K562 (cell line): ENCODE measurements at places on chromosomes 5 and 9.
A peak's percentile ranks its signal among the peaks of the same experiment; 100 is the strongest.

DNA sequence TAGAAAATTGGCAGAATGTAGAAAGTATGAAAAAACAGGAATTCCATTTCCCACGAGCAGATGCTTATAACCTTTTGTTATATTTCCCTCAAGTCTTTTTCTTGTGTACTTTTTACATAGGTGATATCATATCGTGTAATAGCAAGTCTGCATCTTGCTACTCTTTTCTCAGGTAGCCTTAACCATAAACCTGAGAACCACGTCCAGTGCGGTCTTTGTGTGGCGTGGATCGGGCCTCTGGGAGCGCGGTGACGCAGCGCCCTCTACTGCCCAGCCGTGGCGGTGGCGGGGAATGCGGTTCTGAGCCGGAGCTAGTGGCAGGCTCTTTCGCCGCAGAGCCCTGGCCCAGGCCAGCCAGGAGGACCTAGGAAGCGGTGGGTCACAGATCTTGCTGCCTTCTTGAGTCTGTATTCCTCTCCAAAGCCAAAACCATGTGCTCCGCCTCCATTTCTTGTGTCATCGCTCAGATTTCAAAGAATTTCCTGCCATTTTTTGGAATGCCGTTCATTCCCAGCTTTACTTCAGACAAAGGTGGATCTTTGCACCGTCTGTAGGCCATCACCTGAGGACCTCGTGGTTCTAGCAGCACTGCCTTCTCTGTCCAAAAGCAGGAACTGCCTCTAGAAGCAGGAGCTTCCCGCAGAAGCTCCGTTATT lies 71.9 kb downstream of the MVB12B start:
- DNase-seq, result peak; percentile 72

- no peak for DNase-seq
These were observed 46.7 kb upstream of the MACIR start for GRCh38 chr5:103211576-103212561.

- DNase-seq, result no peak
These were observed 77.6 kb downstream of the KIF4B start for GRCh38 chr5:155091063-155091648.

DNA sequence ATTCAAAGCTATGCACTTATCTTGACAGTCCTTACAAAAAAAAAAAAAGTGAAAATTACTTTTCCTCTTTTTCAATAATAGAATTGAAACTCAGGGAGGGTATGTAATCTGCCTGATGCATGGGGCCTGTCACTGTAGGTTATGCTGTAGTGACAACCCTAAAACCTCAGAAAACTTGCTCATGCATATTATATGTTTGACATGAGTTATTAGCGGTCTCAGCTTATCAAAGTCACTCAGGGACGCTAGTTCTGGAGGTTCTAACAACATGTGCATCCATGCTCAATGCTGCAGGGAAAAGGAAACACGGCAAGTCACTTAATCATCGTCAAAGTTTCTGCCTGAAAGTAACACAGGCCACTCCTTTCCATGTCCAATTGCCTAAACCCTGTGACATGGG lies 78.4 kb upstream of the TMEM252 start:
- DNase-seq, result peak; percentile 5

GRCh38 chr9:109880276-109881169 lies 100.5 kb downstream of the PALM2AKAP2 start:
- peak; percentile 63 for DNase-seq

- DNase-seq, result no peak
These were observed 104.0 kb upstream of the ALDH1B1 start for GRCh38 chr9:38288502-38288901.

DNA sequence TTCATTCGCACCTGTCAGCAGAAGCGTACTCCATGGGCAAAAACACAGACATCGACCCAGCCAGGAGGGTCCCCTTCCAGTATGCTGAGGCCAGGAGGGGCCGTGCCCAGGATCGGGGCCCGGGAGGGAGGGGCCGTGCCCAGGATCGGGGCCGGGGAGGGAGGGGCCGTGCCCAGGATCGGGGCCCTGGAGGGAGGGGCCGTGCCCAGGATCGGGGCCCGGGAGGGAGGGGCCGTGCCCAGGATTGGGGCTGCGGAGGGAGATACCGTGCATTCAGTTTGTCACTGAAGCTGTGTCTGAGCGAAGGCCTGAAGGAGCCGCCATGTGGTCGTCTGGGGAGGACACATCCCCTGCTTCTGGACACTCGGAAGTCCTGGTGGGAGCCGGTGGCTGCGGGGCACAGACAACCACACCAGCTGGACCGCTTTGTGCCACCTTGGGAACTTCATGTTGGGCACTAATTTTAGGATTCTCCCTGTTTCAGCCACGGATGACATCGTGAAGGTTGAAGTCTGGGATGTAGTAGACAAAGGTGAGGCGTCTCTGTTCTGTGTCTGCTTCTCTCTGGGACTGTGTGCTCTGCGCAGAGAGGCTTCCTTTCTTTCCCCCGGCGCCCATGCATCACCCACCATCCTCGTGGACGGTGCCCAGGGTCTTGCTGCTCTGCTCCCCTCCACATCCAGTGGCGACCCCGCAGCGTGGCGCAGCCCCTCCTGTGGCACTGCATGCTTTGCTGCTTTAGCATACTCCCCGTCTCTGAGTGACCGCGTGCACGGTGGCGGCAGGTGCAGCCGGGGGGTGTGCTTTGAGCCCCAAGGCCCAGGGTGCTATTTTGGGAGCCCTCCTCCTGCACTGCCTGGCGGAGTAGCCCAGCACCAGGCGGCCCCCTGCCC lies 16.7 kb upstream of the AJM1 start:
- DNase-seq, result no peak

- no peak for DNase-seq
These were observed 29.9 kb downstream of the TMC1 start for GRCh38 chr9:72551306-72551705.

GRCh38 chr9:99743006-99743405 lies 78.7 kb upstream of the NR4A3 start:
- no peak for DNase-seq

DNA sequence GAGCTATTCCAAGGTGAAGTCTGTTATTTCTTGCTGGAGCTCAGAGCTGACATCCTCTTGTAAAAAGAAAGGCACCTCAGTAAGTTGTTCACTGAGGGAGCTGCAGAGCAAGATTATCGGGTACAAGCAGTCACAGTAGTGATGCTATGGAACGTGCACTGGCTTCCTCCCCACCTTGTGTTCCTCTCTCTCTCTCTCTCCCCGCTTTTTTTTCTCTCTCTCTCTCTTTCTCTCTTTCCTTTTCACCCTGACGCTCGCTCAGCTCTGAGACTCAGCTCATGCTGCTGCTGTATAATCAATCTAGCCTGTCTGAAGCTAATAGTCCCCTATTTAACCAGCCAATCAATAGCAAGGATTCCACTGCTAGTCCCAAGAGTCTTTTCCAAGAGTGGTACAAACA lies 587.6 kb upstream of the CDH18 start:
- DNase-seq, result no peak

DNA sequence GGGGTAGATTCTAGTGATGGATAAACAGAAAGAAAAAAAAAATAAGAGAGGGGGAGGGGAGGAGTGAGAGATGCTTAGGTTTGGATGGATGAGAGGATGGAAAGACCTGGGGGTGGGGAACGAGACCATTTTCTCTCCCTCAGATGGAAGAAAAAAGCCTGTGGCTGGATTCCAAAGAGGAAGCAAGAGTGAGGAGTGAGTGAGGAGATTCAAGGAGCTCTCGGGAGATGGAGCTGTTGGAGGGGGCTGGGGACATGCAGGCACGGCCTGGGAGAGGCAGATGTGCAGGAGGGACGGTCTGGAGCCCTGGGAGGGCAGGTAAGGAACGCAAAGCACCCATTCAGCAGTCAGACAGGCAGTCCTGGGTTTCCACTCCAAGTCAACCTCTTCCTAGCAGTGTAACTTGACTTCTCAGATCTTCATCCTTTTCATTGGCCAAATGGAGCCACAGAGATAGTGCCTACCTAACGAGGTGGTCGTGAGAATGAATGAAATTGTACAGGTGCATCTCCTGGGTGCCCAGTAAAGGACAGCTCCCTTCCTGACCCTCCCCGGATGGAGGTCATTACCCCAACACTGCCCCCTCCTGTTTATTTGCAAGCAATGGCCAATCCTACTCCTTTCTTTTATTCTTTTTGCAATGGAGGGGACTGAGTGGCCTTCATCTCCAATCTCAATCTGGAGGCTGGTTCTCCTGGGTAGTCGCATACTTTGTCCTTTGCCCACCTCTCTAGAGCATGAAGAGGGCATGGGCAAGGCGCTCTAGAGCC lies 52.2 kb downstream of the PCDH1 start:
- peak; percentile 61 for DNase-seq

GRCh38 chr5:142922223-142922952 lies 152.2 kb downstream of the ARHGAP26 start:
- DNase-seq, result peak; percentile 8

GRCh38 chr5:61277190-61277589 lies 54.9 kb upstream of the ZSWIM6 start:
- DNase-seq, result no peak

- no peak for DNase-seq
These were observed 56.8 kb upstream of the CKS2 start for GRCh38 chr9:89254058-89254772.

DNA sequence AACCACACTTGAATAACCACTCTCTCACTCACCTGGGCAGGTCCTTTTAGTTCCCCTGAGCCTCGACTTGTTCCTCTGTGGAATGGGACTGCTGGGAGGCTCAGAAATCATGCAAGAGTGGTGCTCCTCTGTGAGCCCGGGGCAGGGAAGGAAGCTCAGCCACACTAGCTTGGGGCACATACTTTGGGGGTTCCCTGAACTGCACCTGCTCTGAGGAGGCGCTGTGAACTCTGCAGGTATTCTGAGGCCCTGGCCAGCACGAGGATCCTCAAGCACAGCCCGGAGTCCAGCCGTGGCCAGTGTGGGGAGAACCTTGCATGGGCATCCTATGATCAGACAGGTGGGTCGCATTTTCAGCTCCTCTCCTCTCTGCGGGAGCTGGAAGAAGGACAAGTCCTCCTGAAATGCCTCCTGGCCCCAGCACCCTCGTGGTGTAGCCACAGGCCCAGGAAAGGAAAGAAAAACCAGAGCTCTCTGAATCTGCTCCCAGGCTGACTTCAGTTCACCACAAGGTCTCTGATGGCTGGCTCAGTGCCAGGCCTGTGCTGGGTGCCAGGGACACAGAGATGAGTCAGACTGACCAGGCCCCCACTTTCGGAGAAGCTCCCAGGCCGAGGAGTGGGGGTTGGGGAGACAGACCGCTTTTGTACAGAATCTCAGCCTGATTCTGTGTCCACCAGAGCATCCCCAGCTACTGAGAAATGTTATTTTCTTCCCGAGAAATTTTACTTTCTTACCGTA lies 11.9 kb downstream of the GLIPR2 start:
- peak; percentile 53 for DNase-seq

DNA sequence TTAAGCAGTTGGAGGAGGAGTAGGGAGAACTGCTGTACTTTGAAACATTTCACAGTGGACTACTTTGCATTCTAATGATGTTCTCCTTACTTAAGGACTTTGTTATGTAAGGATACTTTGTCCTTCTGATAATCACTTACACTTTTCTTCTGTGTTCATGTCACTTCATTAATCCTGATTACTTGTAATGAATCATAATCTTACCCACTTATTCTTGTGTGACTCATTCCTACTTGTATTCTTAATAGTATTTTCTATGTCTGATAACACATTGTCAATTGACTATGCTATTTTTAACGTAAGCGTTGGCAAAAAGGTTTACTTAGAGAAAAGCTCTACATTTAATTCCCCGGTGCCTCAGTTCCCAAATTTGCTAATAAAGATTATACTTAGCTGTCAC lies 63.8 kb downstream of the GHR start:
- no peak for DNase-seq

GRCh38 chr9:31799953-31800609 lies 584.4 kb upstream of the ACO1 start:
- DNase-seq, result no peak
